ENCODE measurements at places on chromosomes 5 and 9. TPM values are rescaled to one million over a fixed set of nuclear protein-coding genes. Genes with fewer than 3 reads are reported as not detected.

SLC25A2 gene
- total RNA-seq, result not detected

ENTPD2 gene
- total RNA-seq, result under 0.01 TPM

CDKN2B-AS1 gene
- 7.6 TPM for total RNA-seq

MARCOL gene
- not detected for total RNA-seq

EXOSC2 gene
- 27.7 TPM for total RNA-seq

NRG2 gene
- total RNA-seq, result 0.51 TPM

NOXA1 gene
- 0.77 TPM for total RNA-seq

SIL1 gene
- total RNA-seq, result 85.5 TPM

CFAP90 gene
- not detected for total RNA-seq

GRCh38 chr5:10009802-10010201 lies 239.9 kb downstream of the ATPSCKMT start:
- no peak overlapping the region for H3K27ac ChIP-seq
- H3K27me3 ChIP-seq, result no peaks in the 10 kb centered on the region
- no peak for DNase-seq
- no peaks in the 10 kb centered on the region for H3K4me1 ChIP-seq
- no peak overlapping the region for H3K4me3 ChIP-seq

GRCh38 chr5:15014809-15015208 lies 143.2 kb upstream of the ANKH start:
- peaks cover 2% of the 10 kb centered on the region for H3K4me1 ChIP-seq
- no peaks in the 10 kb centered on the region for H3K36me3 ChIP-seq
- no peak overlapping the region for H3K4me3 ChIP-seq
- no peak overlapping the region for H3K27ac ChIP-seq
- peak; percentile 72 for DNase-seq

GRCh38 chr9:95383185-95383676 lies 65.7 kb upstream of the FANCC start:
- peak; percentile 88 for DNase-seq
- H3K27ac ChIP-seq, result no peak overlapping the region
- peaks cover 8% of the 10 kb centered on the region for H3K4me1 ChIP-seq
- no peaks in the 10 kb centered on the region for H3K36me3 ChIP-seq
- no peaks in the 10 kb centered on the region for H3K27me3 ChIP-seq
- no peak overlapping the region for H3K4me3 ChIP-seq

- H3K4me3 ChIP-seq, result no peak overlapping the region
- no peaks in the 10 kb centered on the region for H3K27me3 ChIP-seq
- no peak overlapping the region for H3K27ac ChIP-seq
- H3K36me3 ChIP-seq, result no peaks in the 10 kb centered on the region
- no peak for DNase-seq
- peaks cover 3% of the 10 kb centered on the region for H3K4me1 ChIP-seq
Observed at GRCh38 chr5:139575751-139576150, 14.6 kb downstream of the UBE2D2 start.

- H3K27me3 ChIP-seq, result no peaks in the 10 kb centered on the region
- no peak for DNase-seq
- no peaks in the 10 kb centered on the region for H3K36me3 ChIP-seq
- H3K4me3 ChIP-seq, result no peak overlapping the region
- H3K4me1 ChIP-seq, result no peaks in the 10 kb centered on the region
Observed at GRCh38 chr5:62296998-62297397, 9.0 kb upstream of the KIF2A start.

DNA sequence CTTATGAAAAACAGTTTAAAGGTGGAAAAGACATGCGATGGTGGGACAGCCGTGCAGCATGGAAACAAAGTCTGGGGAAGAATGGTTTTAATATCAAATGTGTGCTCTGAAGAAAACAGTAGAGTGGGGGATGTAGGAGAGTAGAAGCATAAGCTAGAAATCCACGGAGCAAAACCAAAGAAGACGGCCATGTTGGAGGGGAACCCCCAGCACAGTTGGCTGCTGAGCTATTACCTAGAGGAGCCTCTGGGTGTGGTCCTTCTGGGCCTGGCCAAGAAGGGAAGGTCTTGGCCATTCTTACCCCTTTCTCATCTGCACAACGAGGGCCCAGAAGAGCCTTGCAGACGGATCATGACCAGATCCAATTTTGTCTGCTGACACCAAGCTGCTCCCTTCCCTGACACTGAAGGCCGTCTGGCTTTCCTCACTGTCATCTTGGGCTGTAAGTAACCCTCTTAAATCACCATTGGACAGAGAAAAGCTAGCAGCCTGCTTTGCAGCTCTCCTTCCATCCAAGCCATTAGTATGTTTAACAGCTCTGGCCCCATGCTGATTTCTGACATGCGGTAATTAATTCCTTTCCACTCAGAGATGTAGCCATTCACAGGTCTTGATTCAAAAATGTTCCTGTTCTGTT lies 189.5 kb downstream of the SEC61B start:
- DNase-seq, result no peak
- H3K36me3 ChIP-seq, result no peaks in the 10 kb centered on the region

DNA sequence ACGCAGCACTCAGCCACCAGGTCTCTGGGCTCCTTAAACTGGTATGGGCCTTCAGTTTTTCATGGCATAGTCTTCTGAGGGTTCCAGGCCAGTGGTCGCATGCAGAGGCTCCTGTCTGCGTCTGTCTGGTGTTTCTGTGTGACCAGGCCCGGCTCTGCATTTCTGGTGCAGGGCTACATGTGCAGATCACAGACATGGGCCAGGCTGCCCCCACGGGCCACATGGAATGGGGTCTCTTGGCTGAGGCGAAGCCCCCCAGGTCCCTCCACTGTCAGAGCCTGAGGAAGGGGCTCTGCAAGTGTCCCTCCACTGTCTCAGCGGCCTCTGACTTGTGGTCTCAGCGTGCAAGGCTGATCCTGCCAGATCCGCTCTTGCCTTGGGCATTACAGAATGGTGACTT lies 15.6 kb upstream of the CARD19 start:
- H3K27me3 ChIP-seq, result no peaks in the 10 kb centered on the region
- no peak overlapping the region for H3K4me3 ChIP-seq
- H3K4me1 ChIP-seq, result peaks cover 3% of the 10 kb centered on the region
- DNase-seq, result no peak

GRCh38 chr9:91858213-91859030 lies 91.6 kb downstream of the ROR2 start:
- no peak for DNase-seq
- H3K27me3 ChIP-seq, result no peaks in the 10 kb centered on the region

GRCh38 chr5:156331181-156331580 lies 4.2 kb downstream of the SGCD start:
- H3K36me3 ChIP-seq, result no peaks in the 10 kb centered on the region
- H3K27ac ChIP-seq, result no peak overlapping the region
- no peak for DNase-seq
- H3K4me1 ChIP-seq, result no peaks in the 10 kb centered on the region
- H3K4me3 ChIP-seq, result no peak overlapping the region
- H3K27me3 ChIP-seq, result no peaks in the 10 kb centered on the region

GRCh38 chr5:151682240-151682639 lies 4.5 kb downstream of the SPARC start:
- peak overlapping the region; percentile 99 for H3K27ac ChIP-seq
- H3K36me3 ChIP-seq, result peaks cover 5% of the 10 kb centered on the region
- peaks cover 42% of the 10 kb centered on the region for H3K4me1 ChIP-seq
- DNase-seq, result peak; percentile 51
- H3K4me3 ChIP-seq, result peak overlapping the region; percentile 94
- no peaks in the 10 kb centered on the region for H3K27me3 ChIP-seq

- no peaks in the 10 kb centered on the region for H3K27me3 ChIP-seq
- no peak for DNase-seq
- H3K27ac ChIP-seq, result no peak overlapping the region
- no peaks in the 10 kb centered on the region for H3K4me1 ChIP-seq
Observed at GRCh38 chr5:122009436-122009835, 47.7 kb downstream of the SRFBP1 start.

- no peak overlapping the region for H3K4me3 ChIP-seq
- no peak overlapping the region for H3K27ac ChIP-seq
- peaks cover 3% of the 10 kb centered on the region for H3K4me1 ChIP-seq
- no peaks in the 10 kb centered on the region for H3K36me3 ChIP-seq
- H3K27me3 ChIP-seq, result peaks cover 10% of the 10 kb centered on the region
Observed at GRCh38 chr5:173204185-173204979, 30.6 kb downstream of the NKX2-5 start.

GRCh38 chr5:2381861-2382260 lies 369.6 kb downstream of the IRX2 start:
- no peaks in the 10 kb centered on the region for H3K36me3 ChIP-seq
- no peaks in the 10 kb centered on the region for H3K27me3 ChIP-seq
- DNase-seq, result no peak
- no peak overlapping the region for H3K4me3 ChIP-seq
- H3K27ac ChIP-seq, result no peak overlapping the region
- no peaks in the 10 kb centered on the region for H3K4me1 ChIP-seq

DNA sequence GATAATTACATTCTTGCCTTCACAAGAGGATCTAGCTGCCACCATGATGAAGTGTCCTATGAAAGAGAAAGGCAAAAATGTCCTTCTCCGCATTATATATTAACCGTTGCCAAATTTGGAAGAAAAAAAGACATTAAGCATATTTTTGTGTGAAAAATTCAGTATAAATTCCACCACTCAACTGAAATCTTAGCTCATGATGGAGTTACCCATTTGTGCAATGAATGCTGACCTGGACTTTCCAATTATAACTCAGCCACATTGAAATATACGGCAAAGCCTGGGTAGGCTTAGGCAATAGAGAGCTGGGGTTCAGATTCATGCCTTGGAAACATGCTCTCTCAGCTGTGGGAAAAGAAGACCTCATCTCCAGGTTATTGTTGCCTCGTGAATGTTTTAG lies 71.3 kb upstream of the VCAN start:
- no peaks in the 10 kb centered on the region for H3K36me3 ChIP-seq
- H3K4me3 ChIP-seq, result no peak overlapping the region
- no peaks in the 10 kb centered on the region for H3K27me3 ChIP-seq
- no peak for DNase-seq

GRCh38 chr9:133261753-133262120 lies 13.3 kb downstream of the ABO start:
- H3K4me3 ChIP-seq, result no peak overlapping the region
- DNase-seq, result no peak
- no peak overlapping the region for H3K27ac ChIP-seq
- no peaks in the 10 kb centered on the region for H3K27me3 ChIP-seq
- no peaks in the 10 kb centered on the region for H3K36me3 ChIP-seq

- H3K4me1 ChIP-seq, result no peaks in the 10 kb centered on the region
- DNase-seq, result no peak
- H3K36me3 ChIP-seq, result no peaks in the 10 kb centered on the region
- H3K4me3 ChIP-seq, result no peak overlapping the region
- no peak overlapping the region for H3K27ac ChIP-seq
Observed at GRCh38 chr9:122354536-122355199, 16.2 kb upstream of the PTGS1 start.

DNA sequence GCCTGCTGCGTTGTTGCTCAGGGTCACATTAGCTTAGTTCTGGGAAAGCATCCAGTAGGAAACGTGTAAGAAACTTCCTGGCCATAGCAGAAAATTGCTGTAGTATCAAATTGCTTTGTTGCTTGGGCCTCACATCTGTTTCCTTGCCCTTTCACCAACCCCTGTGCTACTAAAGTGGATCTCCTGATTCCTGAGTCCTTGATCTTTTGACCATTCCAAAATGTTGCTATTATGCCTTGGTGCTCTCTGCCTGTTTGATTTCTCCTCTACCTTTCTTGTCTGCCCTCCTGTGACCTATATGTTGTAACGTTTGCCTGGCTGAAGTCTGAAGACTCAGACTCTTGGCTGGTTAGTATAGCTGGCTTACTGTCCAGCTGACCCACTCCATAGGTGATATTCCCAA lies 350.5 kb downstream of the ADGRV1 start:
- no peaks in the 10 kb centered on the region for H3K4me1 ChIP-seq
- H3K27ac ChIP-seq, result no peak overlapping the region
- peak; percentile 28 for DNase-seq
- no peaks in the 10 kb centered on the region for H3K36me3 ChIP-seq
